ENCODE measurements at places on chromosomes 7 and 10. TPM values are rescaled to one million over a fixed set of nuclear protein-coding genes. Genes with fewer than 3 reads are reported as not detected.

DNA sequence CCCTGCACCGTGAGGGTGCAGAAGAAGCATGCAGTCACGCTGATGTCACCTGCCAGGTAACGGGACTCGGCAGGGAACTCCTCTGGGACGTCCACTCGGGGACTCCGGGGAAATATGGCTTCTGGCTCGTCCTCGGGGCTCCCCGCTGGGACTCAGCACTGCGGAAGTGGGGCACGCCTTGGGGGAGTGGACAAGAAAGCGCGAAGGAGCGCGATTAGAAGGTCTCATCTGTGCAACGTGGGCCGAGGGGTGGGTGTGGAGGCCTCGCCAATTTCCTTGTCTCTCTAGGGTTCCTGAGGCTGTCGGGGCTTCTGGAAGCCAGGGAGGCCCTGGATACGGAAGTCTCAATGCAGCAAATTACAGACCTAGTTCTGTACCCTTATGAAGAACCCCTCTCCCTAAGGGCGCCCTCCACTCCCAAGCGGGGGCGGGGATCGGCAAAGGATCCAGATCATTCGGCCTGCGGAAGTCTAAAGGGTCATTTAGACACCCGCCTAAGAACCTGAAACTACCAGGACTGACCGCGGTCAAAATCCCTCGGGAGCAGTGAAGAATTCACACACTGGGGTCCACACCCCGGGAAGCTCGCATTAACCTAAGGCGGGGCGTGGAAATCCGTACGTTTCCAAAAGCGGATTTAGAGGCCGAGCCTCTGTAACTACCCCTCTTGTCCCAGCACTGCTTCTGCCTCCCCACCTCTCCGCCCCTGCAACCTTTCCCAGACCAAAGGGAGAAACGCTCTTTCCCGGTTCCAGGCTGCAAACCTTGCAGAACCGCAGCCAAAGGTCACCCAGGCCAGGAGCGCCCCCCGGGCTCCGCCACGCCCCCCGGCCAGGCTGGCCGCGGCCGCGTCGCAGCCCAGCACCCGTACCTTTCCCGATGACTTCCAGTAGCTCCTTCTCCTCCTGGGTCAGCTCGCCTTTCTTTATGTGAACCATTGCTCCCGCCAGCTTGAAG, 640 bp downstream of the ANKMY2 start:
- DNase-seq: peak; percentile 36

- no peak for DNase-seq
These were observed 146.6 kb upstream of the FRMD4A start for GRCh38 chr10:14477408-14477710.

DNA sequence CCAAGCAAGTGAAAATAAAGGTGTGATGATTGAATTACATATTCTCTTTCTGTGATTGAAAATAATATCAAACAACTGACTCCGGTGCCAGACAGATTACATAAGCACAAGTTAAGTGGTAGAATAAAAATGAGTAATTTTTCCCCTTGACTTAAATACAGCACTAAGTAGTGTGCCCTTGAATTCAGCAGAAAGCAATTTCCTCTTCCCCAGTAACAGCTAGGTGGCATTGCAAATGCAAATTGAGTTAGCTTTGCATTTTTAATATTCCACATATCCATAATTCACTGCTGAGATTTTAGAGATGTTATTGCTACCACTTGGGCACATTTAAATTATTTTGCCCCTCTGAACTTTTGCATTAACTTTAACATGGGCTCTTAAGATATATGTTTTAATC, 89.8 kb upstream of the NPVF start:
- no peak for DNase-seq

ZNF804B gene
- total RNA-seq: not detected

AKR1C1 gene
- total RNA-seq: 3.9 TPM

TLX1 gene
- total RNA-seq: 2.3 TPM

- DNase-seq: peak; percentile 41
These were observed at the start of gene DENND11 for GRCh38 chr7:141702047-141702567. Gene DENND11 (minus strand): TSS chr7:141702166. CDS start chr7:141702153, 13 bp downstream.

- peak; percentile 56 for DNase-seq
These were observed 11.4 kb downstream of the PWWP2B start for GRCh38 chr10:132408367-132408781.

- DNase-seq: no peak
These were observed 22.1 kb downstream of the POLL start for GRCh38 chr10:101565936-101566332.

CD36 gene
- 1.4 TPM for total RNA-seq

DNA sequence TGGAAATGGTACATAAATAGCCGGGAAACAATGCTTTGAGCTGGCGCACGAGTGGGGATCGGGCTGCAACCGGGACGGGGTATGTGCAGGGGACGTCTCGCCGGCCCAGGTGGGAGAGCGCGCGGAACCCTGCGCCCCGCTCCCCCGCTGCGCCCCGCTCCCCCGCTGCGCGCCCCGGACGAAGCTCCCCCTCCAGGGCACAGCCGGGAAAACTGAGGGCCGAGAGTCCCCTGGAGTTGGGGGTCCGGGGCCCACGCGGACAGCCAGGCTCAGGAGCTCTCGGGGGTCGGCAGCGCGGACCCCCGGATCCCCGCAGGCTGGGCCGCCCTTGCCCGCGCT, 514 bp downstream of the RADIL start:
- no peak for DNase-seq

GRCh38 chr7:17474724-17475344, 176.4 kb downstream of the AHR start:
- DNase-seq: peak; percentile 38

SPRN gene
- total RNA-seq: 0.27 TPM

FAM237B gene
- total RNA-seq: not detected

DNA sequence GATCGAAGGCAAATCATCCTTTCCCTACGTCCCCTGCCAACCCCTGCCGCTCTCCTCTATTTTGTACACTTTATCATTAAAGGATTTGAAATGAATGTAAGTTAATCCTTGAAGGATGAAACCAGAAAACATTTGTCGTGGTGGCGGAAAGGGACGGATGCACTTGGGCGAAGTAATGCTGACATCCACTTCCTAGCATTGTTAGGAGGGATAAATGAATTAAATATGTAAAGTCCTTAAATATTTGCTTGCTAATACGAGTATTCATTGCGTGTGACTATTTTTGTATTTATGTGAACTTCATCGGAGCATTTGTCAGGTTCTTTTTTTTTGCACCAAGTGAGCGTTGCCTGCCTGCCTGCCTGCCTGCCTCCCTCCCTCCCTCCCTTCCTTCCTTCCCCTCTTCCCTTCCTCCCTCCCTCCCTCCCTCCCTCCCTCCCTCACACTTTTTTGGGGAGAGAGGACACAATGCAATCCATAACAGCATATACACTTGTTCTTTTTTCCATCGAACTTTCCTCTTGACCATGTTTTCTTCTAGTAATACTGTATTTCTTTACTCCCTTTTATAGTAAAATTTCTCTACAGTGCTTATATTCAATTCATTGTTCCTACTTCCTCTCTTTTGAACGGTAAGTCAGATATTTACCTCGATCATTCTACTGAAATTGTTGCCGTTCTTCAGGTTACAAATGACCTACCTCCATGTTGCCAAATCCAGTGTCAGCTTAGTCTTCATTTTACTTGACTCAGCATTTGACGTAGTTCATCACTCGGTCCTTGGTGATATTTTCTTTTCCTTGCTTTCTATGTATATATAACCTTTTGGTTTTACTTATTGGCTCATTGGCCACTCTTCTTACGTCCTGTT, 831 bp downstream of the CCDC7 start:
- no peak for DNase-seq

DNA sequence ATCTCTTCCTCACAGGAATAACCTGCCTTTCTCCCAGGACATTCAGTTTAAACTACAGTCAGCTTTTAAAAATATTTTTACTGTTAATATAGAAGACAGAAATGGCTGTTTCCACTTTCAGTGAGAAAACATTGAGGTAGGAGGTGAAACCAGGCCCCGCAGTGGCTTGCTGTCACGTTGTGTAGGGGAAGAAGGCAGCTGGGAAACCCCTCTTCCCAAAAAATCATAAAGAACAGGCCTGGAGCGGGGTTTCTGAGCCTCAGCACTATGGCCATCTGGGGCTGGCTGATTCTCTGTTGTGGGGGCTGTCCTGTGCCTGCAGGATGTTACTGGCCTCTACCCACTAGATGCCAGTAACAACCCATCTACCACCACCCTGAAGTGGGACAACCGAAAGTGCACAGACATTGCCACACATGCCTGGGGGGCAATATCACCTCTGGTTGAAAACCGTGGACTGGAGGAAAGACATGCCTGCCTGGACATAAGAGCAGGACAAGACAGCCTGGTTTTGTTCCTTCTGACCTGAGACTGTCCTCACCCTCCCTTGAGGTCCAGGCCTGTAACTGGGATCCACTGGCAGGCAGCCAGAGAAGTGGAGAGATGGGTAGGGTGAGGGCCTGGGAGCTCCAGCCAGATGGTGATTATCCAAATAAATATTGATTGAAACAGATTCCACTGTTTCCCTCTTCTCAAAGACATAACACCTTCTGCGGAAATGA, 43.9 kb downstream of the KCNH2 start:
- no peak for DNase-seq

GRCh38 chr10:129601737-129602136, 134.7 kb downstream of the MGMT start:
- DNase-seq: no peak

DNA sequence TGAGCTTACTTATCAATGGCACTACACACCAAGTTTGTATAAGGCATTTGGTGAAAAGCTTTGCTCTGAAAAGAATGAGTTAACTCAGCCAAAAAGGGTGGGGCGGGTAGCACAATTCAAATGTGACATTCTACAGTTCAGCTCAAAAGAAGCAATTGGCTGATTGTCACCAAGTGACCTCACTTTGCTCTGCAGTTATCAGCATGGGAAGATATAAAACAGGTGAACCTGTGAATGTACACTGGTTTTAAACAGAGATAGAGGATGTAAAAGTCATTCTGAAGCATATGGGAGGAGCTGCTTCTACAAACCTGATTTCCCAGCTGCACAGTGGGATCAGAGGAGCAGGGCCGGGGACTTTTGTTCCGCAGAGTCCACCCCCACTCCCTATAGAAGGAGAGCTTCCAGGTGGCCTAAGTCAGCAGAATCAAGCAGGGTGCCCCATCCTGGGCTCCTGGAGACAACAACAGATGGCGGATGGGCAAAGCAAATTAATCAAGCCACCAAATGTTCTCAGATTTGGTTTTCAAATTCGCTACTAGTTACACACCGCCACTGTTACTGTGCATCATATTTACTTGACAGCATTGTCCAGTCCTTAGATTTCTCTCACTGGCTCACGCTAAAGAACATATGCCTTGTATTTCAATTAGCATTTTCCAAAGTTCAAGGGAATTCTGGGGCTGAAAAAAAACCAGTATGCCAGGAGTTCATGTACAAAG, 27.5 kb upstream of the NPVF start:
- DNase-seq: no peak

NANOS1 gene
- 2.9 TPM for total RNA-seq

DNA sequence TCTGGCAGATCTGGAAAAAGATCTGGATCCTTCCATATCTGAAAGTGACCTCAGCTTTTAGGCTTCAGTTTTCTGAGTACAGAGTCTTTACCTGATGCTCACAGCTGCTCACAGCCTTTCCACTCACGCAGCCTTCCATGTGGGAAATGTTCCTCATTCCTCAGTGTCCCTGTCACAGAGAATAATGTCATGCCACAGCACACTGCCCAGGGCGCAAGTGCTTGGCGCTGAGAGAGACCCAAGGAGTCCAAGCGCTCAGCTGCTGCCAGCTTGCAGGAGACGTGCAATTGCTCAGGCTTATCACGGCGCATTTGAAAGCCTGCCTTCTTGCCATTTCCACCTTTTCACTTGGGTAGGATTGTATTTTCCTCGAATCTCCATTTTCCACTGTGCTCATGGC, 271.9 kb upstream of the MKI67 start:
- DNase-seq: no peak

DNA sequence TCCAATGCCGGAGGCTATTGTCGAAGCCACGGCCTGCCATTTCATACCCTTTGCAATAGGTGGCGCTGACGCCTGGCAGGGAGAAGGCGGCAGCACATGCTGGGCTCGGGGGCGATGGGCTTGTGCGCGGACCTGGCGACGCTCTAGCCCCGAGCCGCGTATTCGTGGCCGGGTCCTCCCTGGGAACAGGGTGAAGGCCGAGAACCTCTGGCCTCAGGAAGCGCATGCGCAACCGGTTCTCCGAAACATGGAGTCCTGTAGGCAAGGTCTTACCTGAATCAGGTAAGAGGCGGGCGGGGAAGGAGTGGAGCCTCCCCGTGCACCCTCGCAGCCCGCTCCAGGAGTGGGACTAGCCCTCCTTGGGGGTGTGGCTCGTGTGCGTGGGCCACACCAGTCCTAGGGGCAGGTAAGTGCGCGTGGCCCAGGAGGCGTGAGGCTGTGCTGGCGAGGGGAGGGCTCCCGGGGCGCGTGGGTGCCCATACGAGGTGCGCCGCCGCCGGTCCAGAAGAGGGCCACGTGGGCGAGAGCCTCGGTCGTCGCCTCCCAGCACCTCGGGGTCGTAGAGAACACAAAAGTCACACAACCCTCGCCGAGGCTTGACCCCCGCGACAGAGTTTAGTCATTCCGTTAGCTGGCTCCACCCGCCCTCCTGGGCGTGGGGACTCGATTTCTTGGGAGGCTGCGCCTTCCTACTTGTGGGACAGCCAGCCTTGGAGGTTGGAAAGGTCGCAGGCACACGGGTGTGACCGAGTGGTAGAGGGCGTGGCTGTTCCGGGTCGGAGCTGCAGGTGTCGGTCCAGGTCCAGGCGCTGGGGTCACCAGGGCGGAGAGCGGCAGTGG, 5.6 kb upstream of the MEST start:
- peak; percentile 88 for DNase-seq

GRCh38 chr7:85074-85882, 107.1 kb upstream of the FAM20C start:
- DNase-seq: no peak

DNA sequence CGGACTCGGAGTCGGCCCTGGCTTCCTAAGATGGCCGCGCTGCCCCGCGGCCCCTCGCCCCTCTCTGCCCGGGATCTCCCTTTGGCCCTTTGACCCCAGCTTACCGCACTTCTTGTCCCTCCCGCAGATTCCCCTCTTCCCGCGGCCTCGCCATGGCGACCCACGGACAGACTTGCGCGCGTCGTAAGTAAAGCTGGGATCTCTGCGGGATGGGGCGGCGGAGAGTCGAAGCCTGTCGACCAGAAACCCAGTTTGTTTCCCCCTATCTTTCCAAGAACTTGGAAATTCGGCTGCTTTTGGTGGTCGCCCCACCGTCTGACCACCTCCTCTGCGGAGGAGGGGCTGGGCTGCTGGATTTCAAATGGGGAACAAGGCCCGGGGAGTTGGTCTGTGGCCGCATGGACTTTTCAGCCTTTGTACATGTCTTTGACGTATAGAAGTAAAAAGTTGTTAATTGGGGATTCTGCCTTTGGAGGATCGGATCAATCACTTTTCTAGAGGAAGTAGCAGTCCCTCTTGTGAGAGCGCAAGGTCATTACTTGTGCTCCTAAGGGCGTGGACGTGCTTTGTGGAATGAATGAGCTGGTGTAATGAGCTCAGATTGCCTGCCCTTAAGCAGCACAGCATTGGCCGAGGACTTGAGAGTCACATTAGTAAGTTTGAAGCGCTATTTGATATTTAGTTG, 553 bp downstream of the VDAC2 start:
- DNase-seq: no peak
